ENCODE measurements at places on chromosomes 6 and 20.

GRCh38 chr20:13404293-13404692, 183.2 kb downstream of the ISM1 start:
- DNase-seq: no peak

DNA sequence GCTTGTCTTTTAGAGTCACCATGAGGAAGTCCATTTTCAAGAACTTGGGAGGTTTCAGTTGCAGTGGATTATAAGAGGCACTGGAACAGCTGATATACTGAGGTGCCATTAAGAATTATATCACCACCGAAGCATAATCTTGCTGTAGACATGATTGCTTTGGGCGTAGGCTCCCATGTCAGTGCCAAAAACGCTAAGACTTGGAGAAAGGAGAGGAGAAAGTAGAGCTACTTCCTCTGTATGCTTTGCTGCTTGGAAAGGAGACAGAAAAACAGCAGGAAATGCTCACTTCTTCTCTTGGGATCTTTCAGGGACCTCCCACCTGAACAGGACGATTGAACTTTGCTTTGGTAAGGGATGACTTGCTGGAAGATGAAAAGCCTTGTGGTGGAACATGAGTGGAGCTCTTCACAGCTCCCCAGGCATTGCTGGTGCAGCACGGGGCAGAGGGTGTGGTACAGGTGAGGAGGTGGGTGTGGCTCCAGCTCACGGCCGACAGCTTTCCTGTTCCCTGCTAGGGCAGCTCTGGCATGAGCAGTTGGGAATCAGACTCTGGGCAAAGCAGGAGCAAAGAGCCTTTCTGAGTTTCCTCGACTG, 190.4 kb upstream of the JAG1 start:
- no peak for DNase-seq

DNA sequence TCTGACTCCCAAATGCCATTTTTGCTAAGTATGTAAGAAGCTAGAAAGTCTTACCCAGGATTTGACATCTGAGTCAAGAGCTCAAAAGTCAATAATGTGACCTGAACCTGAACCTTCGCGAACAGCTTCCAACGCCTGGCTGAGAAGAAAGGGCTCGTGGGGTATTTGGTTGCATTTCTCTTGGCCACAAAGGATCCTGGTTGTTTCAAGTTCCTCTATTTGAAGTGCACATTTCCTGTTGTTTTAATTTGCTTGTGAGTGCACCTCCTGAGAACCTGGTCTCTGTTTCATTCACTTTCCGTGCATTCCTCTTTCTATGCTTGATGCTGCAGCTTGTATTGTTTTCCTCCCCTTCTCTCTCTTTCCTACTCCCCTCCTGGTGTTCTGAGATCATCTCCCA, 212.5 kb downstream of the FOXA2 start:
- no peak for DNase-seq

DNA sequence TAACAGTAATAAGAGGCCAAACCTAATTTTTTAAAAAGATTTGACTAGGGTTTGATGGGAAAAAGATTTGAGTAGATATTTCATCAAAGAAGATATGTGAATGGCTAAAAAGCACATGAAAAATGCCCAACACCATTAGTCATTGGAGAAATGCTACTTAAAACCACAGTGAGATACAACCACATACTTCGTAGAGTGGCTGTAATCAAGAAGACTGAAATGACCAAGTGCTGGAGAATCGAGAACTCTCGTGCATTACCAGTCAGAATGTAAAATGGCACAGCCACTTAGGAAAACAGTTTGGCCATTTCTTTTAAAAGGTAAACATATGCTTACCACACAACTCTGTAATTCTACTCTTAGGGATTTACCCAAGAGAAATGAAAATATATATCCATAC, 175.5 kb downstream of the EYA2 start:
- DNase-seq: no peak

DNA sequence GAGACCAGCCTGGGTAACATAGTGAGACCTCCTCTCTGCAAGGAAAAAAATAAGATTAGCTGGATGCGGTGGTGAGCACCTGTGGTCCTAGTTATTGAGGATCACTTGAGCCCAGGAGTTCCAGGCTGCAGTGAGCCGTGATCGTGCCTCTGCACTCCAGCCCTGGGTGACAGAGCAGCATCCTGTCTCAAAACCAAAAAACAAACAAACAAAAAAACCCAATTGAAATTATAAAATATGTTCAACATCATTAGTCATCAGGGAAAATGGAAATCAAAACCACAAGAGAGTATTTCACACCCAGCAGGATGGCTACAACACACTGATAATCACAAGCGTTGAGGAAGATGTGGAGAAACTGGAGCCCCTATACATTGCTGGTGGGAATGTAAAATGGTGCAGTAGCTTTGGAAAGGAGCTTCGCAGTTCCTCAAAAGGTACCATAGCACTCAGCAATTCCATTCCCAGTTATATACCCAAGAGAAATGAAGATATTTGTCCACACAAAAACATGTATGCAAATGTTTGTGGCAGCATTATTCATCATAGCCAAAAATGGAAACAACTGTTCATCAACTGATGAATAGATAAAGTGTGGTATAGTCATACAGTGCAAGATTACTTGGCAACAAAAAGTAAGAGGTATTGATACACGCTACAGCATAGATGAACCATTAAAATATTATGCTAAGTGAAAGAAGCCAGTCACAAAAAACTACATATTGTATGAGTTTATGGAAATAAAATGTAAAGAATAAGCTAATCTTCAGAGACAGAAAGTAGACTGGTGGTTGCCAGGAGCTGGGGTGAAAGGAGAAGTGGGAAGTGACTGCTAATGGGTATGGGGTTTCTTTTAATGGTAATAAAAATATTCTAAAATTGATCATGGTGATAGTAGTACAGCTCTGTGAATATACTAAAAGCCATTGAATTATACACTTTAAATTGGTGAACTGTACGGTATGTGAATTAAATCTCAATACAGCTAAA, 38.7 kb upstream of the RIPOR2 start:
- DNase-seq: no peak

- no peak for DNase-seq
Observed at GRCh38 chr6:38567436-38567835, 72.3 kb downstream of the BTBD9 start.

DNA sequence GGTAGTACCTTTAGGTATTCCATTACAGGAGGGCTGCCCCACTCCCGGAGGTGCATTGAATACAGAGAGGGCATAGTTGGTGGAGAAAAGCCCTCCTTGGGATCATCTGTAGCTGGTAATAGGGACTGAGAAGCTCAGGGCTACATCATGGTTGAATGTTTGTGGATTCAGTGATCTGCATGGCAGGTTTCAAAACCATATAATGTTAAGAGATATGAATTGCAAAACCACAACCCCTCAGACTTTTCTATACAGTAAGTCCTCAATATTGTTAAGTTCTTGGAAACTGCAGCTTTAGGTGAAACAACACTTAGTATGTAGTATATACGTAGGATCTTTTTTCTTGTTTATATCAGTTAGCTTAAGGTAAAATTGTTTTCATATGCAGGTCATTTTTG, 11.3 kb downstream of the TULP4 start:
- no peak for DNase-seq

- no peak for DNase-seq
Observed at GRCh38 chr6:158060455-158061360, 79.0 kb downstream of the SYNJ2 start.

DNA sequence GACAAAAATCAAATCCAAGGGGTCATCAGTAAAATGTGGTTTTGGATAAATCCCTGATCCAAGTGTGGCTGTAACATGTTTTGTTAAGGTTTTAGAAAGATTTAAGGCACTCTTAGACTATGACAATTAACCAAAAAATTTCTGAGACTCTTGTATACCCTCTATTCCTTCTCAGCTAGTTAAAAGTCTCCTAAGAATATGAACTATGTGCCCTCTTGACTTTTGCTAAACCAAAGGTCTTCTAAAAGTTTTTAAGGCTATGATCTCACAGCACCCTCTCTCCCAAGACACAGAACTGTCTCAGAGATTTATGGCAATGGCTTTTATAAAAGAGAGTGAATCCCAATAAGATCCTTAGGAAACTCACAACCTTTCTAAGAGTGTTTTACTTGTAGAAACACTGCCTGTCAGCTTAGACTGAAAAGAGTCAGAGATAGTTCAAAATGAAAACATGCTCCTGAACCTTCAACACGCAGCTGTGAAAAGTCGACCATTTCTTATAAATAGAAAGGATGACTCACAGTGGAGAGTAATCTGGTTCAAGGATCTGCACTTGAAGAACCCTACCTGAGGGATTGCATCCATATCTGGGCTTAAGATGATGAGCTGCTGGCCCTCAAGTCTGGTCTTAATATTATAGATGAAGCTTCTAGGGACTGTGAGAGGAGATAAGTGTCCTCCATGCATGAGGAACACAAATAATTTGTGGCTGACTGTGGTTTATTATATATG, 388.4 kb upstream of the GJE1 start:
- DNase-seq: no peak

- DNase-seq: no peak
Observed at GRCh38 chr6:21423106-21423854, 170.3 kb upstream of the SOX4 start.

GRCh38 chr6:74939151-74939708, 266.6 kb downstream of the COL12A1 start:
- DNase-seq: no peak

GRCh38 chr6:17705428-17705777, 1.3 kb downstream of the NUP153 start:
- DNase-seq: no peak

DNA sequence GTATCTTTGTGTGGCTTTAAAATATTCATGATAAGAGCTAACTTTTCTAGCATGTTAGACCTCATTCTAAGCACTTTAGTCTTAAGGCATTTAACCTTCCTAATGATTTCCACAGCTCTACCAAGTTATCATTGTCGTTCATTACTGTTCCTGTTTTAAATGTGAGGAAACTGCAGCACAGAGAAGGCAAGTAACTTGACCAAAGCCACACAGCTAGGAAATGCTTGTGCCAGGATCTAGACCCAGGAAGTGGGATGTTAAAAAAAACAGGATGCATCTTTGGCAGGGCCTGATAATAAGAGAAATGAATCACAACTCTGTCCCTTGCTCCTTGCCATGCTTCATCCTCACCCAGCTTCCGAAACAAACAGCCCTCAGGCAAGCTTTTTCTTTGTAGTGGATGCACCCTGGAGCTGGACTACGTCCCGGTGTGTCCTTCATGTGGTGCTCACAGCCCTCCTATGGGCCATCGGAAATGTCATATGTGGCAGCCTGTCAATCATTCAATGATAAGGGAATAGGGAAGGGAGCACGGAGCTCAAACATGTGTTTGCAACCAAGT, 196.9 kb upstream of the RREB1 start:
- no peak for DNase-seq

GRCh38 chr20:46678516-46678915, 10.7 kb downstream of the TP53RK start:
- no peak for DNase-seq

DNA sequence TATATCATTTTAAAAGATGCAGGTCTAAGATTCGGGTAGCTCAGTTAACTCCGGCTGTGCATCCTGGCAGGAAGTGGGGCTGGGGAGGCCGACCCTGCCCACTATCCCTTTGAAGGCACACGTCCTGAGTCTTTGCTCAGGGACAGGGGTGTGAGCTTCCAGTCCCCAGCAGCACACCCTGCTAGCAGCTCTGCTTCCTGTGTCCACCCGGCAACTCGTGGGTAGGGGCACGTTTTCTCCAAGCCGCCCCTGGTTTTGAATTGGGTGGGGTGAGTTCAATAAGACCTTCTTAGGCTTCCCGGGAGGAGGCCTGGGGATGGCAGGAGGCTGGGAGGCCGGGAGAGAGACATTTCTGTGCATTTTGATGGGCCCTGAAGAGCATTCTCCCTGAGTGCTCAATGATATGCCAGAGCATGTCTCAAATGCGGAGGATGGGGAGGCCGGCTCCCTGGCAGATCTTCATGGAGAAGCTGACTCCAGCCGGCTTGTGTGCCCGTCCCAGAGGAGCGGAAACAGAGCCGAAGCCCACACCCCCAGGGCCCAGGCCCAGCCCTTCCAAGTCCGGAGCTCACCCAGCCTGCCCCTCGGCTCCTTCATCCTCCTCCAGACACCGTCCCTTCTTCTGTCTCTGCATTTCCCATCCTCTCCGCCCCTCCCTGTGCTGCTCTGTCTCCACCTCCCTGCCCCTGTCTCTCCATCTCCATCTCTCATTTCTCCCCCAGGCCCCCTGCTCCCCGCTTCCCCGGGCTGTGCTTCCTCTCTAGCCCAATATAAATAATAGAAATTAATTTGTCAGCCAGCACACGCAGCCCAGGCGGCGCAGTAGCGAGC, 36.3 kb upstream of the ZFAND3 start:
- DNase-seq: no peak
